Stimulated activated CD8-positive, alpha-beta memory T cell treated with anti-CD3 and anti-CD28 coated beads, Interleukin-7, amount 100 ng/mL, for 24 hours (primary cell): ENCODE measurements at places on chromosomes 12 and 14.
A peak's percentile ranks its signal among the peaks of the same experiment; 100 is the strongest.

- no peak for DNase-seq
These were observed 128.6 kb downstream of the ACSS3 start for GRCh38 chr12:81206429-81206828.

GRCh38 chr12:59792647-59793046 lies 196.8 kb downstream of the SLC16A7 start:
- DNase-seq = no peak

- DNase-seq = no peak
These were observed 193.6 kb upstream of the RASSF8 start for GRCh38 chr12:25764892-25765291.

DNA sequence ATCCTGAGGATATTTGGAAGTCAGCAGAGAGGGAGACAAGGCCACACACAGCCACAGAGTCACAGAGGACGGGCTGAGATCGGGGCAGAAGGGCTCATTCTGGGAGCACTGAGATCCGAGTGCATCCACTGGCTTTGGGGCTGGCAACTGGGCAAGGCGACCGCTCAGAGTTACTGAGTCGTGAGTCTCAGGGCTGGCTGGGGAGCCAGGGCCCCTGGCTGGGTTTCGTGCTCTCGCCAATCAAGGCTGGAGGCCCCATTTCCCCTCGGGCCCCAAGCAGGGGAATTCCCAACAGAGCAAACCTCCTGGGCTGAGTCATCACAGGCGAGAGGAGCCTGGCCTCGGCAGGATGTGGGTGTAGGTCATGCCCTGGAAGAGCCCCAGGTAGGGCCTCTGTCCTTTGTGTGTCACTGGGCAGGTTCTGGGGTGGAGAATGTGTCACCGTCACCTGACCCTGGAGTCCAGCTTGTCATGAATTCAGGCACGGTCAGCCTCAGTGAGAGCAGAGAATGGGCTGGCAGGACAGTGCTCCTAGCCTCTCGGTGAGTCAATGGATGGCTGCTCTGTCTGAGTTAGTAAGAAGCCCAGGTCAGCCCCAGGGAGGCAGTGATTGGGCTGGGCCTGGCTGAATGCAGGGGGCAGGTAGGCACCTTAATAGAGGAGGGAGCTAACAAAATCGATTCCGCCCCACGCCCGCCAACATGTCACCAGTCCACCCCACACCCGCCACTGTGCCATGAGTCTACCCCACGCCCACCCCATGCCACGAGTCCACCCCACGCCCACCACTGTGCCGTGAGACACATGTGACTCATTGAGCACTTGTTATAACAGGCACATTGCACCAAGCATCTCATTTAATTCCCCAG lies 16.9 kb downstream of the ASB2 start:
- peak; percentile 83 for DNase-seq

DNA sequence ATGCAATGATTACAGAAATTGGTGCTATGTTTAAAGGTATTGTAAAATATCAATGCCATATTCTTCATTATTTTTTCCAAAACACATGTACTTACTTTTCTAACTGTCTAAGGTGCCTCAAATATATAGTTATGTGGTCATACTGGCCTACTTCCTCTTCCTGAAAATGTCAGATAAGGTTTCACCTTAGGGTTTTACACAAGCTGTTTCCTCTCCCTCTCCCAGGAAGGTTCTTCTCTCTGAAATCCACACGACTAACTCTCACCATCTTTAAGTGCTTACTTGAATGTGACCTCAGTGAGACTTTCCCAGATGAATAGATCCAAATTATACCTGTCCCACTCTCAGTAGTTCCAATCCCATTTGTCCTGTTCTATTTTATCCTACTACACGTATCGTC lies 11.6 kb upstream of the CLEC4D start:
- no peak for DNase-seq

- no peak for DNase-seq
These were observed 112.4 kb upstream of the MAX start for GRCh38 chr14:65214741-65215140.

- DNase-seq = no peak
These were observed 179.1 kb upstream of the HIF1A start for GRCh38 chr14:61516118-61516743.

DNA sequence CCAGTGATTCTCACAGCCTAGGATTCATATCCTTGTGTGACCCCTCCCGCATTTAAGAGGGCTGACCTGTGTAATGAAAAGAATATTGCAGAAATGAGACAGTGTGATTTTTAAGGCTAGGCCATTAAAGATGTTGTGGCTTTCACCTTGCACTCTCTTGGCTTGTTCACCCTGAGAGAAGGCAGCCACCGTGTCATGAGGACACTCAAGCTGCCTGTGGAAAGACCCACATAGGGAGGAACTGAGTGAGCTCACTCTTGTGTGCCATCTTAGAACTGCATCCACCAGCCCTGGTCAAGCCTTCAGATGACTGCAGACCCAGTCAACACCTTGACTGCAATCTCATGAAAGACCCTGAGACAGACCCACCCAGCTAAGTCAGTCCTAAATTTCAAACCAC lies 46.3 kb upstream of the TMPO start:
- no peak for DNase-seq

DNA sequence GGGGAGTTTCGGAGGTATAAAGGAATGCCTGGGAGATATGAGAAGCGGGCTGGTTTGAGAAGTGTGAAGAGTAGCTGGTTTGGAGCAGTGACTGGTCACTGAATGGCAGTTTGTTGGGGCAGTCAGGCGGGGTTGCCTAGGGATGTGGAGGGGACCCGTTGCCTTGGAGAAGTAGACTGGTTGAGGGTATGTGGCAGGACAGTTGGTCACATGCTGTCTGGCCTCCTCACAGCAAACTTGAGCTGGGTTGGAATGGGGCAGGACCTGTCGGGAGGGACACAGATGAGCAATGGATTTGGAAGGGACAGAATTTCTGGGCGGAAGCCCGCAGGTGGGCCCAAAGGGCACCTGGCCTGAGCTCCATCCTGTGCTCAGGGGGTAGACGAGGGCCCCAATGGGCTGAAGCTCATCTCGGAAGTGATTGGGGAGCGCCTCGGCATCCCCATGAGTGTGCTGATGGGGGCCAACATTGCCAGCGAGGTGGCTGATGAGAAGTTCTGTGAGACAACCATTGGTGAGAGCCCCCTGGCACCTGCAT lies 2.2 kb downstream of the GPD1 start:
- DNase-seq = no peak

- no peak for DNase-seq
These were observed 148.9 kb downstream of the PPM1H start for GRCh38 chr12:62785941-62786559.

GRCh38 chr12:93427779-93428564 lies 13.8 kb downstream of the UBE2N start:
- DNase-seq = no peak

DNA sequence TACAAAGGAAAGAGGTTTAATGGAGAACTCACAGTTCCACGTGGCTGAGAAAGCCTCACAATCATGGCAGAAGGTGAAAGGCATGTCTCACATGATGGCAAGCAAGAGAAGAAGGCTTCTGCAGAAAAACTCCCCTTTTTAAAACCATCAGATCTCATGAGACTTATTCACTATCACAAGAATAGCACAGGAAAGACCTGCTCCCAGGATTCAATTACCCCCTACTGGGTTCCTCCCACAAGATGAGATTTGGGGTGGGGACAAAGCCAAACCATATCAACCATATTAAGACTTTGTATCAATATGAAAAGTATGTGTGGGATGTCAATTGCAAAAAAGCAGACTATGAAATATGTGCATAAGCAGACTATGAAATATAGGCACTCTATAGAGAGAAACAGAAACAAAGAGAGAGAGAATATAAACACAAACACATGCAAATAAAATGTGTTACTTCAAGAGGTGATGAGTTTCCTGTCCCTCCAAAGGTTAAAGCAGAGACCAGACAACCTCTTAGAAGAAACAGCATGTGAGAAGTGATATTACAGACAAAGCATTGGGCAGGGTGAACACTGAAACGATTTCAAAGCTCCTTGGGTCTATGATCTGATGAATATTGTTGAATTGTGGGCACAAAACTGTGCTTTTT lies 151.2 kb upstream of the KRR1 start:
- DNase-seq = no peak

- no peak for DNase-seq
These were observed 2.2 kb downstream of the BAZ1A start for GRCh38 chr14:34872822-34873588.

DNA sequence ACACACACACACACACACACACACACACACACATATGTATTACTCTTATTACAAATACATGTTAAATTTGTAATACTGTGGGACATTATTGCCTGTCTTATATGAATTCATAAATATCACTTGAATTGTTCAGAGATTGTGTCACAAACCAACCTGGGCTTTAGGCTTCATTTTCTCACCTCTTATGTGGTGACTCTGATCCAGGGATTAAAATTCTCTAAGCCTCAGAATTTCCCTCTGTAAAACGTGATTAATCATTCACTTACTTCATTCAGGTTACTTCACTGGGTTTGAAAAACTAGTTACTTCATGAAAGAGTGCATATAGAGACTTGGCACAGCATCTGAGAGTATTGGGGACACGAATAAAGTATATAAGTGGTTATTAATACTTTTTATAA lies 240.3 kb upstream of the PDZRN4 start:
- DNase-seq = no peak

DNA sequence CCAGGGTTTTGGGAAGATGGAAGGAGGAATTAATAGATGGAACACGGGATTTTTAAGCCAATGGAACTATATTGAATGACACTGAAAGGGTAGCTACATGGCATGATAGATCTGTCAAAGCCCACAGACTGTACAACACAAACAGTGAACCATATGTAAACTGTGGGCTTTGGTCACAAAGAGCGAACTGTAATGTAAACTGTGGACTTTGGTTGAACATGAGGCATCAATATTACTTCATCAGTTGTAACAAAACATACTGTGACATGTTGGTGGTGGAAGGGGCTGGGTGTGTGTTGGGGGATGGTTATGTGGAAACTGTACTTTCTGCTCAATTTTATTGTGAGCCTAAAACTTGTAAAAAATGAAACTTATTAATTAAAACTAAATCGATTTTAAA lies 210.6 kb upstream of the HMGA2 start:
- DNase-seq = no peak

DNA sequence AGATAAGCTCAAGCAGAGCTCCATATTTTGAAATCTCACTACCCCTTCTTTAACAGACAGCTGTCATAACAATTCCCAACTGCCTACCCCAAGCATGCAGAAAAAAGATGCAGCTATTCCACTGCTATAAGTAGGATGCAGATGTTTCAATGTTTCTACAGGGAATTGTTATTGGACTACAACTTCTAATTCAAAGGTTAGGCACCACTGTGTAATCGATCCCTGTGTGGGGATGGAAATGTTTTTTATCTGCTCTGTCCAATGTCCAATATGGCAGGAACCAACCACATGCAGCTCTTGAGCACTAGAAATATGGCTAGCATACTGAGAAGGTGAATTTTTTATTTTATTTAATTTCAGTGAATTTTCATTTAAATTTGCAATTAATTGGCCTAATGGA lies 208.6 kb downstream of the SLC2A13 start:
- no peak for DNase-seq

DNA sequence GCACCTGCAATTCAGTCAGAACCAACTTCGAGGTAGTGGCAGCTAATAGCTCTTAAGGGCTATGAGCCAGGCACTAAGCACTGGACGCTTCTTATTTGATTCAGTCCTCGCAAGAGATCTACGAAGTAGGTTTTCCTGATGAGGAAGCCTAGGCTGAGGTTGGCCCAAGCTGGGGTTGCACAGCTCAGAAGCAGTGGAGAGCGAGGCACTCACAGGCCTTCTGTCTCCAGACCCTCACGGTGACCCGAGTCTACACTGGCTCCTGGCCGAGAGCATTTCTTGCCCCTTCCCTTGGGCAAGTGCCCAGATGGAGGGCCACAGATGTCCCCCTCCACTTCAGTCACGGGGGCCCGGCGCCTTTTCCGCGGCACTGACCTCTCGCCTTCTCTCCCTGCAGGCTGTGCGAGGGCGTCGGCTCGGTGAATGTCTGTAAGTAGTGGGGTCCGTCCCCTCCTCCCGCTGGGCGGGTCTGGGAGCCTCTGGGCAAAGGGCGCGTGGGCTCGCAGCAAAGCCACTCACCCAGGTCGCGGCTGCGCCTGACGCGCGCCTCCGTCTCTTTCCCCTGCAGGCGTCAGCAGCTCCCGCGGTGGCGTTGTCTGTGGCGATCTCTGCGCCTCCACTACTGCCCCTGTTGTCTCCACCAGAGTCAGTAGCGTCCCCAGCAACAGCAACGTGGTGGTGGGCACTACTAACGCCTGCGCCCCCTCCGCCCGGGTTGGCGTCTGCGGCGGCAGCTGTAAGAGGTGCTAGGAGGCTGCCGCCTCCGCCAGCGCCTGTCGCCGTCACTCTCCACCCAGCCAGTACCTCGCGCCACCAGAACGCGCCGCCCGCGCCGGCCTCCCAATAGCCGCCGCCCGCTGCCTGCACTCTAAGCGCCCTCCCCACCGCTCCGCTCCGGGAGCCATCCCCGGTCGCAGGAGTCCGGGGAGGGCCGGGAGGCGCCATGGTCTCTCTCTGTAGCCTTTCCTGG lies 13.1 kb downstream of the KRT83 start:
- DNase-seq = no peak

- no peak for DNase-seq
These were observed 13.7 kb downstream of the P2RX4 start for GRCh38 chr12:121223292-121224285.

DNA sequence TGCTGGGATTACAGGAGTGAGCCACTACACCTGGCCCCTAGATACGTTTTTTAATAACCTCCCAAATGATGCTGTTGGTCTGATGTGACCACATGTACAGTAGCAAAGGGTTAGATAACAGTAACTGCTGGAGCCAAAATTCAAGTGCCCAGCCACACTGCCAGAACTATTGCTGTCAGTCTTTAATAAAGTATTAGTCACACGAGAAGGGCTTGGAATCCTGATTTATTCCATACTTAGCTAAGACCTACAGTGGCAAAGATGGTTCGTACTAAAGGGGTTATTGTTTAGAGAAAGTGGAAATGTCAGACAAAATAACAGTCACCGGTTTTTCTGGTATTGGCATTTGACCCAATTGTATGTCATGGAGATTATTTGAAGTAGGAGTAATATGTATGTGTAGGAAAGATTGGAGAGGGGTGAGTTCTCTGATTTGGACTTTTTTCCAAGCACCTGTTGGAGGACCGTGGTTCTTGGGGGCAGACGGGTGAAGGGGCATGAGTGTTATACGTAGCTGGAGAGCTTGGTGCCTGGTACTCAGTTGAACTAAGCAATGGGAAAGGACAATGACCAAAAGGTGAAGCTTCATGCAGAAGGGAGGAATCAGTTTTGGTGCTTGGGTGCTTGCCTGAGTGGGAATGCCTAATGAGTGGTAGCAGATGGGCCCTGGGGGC lies 9.7 kb downstream of the TUBA1C start:
- no peak for DNase-seq

GRCh38 chr12:51901121-51901817 lies 6.0 kb upstream of the ACVRL1 start:
- no peak for DNase-seq

GRCh38 chr12:2376908-2377657 lies 324.3 kb downstream of the CACNA1C start:
- no peak for DNase-seq

- DNase-seq = no peak
These were observed 47.2 kb downstream of the SVOP start for GRCh38 chr12:108973629-108974152.

DNA sequence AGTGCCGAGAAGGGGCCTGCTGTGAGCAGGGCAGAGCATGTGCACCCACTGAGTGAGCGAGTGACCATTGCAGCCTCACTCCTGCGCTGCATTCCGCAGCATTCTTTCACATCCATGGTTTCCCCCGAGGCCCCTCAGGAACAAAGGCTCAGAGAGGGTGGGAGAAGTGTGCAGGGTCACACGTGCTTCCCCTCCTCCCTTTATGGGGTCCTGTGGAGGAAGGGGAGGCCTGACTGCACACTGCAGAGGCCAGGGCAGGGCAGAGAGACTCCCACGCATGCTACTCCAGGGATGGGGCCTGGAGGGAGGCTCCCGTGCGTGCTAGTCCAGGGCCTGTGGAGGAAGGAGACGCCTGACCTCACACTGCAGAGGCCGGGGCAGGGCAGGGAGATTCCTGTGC lies 63.2 kb downstream of the DIO3 start:
- DNase-seq = no peak
